Calu3 (cell line): ENCODE measurements at places on chromosomes 1 and 21. TPM values are rescaled to one million over a fixed set of nuclear protein-coding genes. Genes with fewer than 3 reads are reported as not detected.

GRCh38 chr1:92768296-92768695 lies 16.6 kb downstream of the EVI5 start:
- DNase-seq: no peak

DNA sequence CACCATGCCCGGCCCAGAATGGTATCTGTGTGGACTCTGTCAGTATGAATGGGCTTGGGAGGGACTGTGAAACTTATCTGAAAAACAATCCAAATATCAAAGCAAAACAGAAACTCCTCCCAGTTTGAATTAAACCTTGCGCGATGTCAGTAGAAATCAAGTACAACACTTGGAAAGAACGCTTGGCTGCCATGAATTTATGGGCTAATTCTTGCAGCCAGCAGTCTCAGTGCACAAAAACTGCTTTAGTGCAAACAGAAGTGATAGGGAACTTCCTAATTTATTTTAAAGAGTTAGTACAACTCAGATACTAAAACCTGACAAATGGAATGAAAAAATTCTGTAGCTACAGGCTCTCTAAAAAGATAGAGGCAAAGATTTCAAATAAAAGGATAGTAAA lies 8.5 kb downstream of the CLCA1 start:
- DNase-seq: no peak

Gene C1orf115
- 5.1 and 8.5 TPM in 2 replicates for total RNA-seq

- DNase-seq: no peak
Observed at GRCh38 chr1:234975122-234975940, 153.3 kb downstream of the TOMM20 start.

- DNase-seq: no peak
Observed at GRCh38 chr1:206794294-206794908, 22.1 kb upstream of the IL10 start.

- no peak for DNase-seq
Observed at GRCh38 chr1:195251900-195252299, 1356.3 kb downstream of the KCNT2 start.

DNA sequence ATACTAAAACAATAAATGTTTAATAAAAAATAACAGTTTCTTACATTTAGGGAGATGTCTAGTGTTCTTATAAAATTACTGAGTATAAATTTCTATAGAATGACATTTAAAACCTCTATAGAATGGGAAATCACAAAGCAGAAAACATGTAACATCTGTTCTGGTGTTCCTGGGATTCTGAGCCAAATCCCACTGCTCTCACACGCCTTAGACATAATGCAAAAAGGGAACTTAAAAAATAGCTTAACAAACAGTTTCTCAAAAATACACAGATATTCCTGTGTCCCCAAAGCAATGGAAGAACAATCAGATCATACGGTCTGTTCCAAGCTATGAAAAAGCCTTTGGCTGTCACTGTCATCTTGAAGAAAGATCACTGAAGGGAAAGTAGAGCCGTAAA lies 27.0 kb upstream of the ZNF124 start:
- DNase-seq: no peak

DNA sequence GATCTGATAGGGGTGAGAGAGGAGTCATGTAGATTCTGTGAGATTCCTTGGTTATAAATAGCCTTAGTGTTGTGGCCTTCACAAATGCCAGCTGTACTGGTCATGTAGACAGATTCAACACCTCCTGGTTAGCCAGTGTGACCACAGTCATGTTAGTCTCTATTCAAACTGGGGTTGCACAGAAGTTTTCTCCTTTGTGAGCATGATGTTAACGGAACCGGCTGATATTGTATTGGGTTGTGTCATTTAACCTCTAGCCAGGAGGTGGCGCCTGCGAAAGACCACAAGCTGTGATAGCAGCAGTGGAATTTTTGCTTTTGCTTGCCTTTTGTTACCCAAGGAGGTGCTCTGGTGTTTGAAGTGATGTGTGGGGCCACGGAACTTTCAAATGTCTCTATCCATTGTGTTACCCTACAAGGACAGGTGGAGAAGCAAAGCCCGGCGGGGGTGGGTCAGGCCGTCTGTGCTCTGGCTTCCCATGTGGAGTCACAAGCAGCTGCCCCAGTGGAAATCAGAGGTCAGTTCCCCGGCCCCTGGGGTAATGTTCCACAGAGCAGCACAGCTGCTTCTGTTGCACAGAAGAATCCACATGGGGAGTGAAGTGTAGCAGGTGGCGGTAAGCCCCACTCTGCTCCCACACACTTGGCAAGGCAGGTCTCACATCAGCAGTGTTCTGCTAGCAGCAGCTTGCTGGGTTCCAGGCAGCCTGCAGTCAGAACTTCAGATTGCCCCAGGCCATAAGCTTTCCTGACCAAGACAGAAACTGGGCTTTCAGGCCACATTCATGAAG lies 112.6 kb downstream of the ADAMTS1 start:
- peak; percentile 44 for DNase-seq

GRCh38 chr1:19308509-19308907 lies 3.4 kb downstream of the AKR7A2 start:
- no peak for DNase-seq
